Memory B cell (primary cell): ENCODE measurements at places on chromosomes 11 and 22.

GRCh38 chr22:20536590-20537324 lies 29.3 kb downstream of the MED15 start:
- no peak for DNase-seq

DNA sequence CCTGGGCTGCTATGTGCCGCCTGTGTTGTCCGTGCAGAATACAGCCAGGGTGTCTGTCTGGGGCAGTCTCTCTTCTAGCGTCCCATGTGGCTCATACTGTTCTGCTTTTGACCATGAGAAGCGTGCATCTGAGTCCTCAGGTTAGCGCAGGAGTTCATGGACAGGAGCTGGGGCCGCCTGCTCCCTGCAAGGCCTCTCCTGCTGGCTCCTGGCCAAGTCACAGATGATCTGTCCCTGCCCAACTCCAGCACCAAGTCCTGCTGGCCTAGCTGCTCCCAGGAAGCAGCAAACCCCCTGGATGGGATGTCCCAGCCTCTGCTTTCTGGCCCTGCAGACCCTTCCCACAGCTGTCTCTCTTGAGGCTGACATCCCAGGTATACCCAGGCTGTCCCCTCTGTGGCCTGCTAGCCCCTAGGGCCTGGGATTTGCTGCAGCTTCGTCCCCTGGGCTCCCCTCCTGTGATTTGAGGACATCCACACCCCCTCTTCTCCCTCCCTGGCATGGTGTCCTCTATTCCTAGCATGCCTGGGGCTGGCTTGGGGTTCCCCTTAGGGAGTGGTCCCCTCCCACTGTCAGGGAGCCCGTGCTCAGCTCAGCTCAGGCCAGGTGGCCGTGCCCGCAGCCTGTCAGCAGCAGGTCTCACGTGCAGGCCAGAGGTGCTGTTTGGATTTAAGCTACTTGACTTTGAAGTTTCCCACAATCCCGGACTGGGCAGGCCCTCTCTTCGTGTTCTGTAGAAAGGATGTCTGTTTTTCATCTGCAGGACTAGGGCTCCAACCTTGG lies 17.8 kb downstream of the PRR5 start:
- no peak for DNase-seq

DNA sequence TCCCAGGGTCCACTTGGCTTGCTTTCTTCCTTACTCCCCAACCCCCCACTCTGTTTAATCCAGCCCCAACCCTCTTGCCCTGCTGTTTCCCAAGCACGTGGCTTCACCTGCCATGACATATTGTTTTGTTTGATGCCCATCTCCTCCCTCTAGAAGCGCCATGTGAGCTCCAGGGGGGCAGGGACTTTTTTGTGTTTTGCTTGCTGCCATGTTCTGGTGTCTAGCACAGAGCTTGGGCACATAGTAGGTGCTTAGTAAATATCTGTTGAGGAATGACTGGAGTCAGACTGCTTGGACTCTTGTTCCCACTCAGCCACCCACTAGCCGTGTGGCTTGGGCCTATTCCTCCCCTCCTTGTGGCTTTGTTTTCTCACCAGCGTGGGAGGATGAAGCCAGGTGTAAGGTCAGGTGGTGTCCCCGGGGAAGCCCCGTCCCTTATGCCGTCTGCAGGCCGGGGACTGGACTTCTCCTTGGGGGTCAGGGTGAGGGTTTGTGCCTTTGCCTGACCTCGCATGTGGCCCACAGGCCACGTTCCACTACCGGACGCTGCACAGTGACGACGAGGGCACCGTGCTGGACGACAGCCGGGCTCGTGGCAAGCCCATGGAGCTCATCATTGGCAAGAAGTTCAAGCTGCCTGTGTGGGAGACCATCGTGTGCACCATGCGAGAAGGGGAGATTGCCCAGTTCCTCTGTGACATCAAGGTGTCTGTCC lies 3.8 kb downstream of the AIP start:
- peak; percentile 40 for DNase-seq

- DNase-seq = no peak
Measured at GRCh38 chr11:107999759-108000455, 8.8 kb upstream of the CUL5 start.

DNA sequence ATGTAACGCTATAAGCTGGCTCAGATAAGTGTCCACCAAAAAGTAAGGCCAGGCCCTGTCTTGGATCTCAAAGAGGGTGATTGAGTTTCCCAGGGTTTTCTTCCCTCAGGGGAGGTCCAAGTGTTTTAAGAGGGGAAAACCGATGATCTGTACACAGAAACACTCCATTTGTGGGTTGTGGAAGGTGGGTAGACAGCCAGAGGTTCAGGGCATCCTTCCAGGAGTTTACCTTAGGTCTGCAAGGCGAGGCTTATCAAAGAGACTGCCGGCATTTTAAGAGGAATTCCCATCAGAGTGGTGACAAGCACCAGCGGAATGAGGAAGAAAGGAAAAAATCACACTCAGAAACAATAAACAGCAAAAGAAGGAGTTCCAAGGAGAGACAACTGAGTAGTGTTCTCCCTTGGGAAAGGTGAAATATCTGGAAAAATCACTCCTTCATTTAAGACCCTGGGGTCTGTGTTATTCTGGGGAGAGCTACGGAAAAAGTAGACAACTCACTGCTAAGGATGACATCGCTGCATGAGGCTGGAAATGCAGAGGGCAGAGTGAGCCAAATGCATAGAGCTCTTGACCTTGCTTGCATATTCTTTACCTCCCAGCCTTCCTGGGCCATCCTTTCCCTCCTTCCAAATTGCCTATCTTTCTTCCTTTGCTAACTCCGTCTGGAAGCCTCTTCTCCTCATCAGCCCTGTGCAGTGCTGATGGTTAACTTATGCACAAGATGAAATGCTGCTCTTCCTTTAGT lies 22.1 kb upstream of the MMP7 start:
- no peak for DNase-seq

GRCh38 chr11:76554767-76555166 lies 109.9 kb downstream of the EMSY start:
- DNase-seq = no peak

GRCh38 chr11:61710019-61710418 lies 29.8 kb downstream of the DAGLA start:
- no peak for DNase-seq
